Lung microvascular endothelial cell (primary cell): ENCODE measurements at places on chromosomes 5 and 9. TPM values are rescaled to one million over a fixed set of nuclear protein-coding genes. Genes with fewer than 3 reads are reported as not detected.
A peak's percentile ranks its signal among the peaks of the same experiment; 100 is the strongest.

GRCh38 chr5:158611581-158611980 is 488.1 kb downstream of the EBF1 start:
- DNase-seq, result no peak

Gene HAUS6
- 9.7 and 10.5 TPM in 2 replicates for total RNA-seq

GRCh38 chr9:87959916-87960581 is 14.3 kb downstream of the CDK20 start:
- no peak for DNase-seq

- DNase-seq, result no peak
Measured at GRCh38 chr9:124122321-124122720, 110.8 kb downstream of the LHX2 start.

DNA sequence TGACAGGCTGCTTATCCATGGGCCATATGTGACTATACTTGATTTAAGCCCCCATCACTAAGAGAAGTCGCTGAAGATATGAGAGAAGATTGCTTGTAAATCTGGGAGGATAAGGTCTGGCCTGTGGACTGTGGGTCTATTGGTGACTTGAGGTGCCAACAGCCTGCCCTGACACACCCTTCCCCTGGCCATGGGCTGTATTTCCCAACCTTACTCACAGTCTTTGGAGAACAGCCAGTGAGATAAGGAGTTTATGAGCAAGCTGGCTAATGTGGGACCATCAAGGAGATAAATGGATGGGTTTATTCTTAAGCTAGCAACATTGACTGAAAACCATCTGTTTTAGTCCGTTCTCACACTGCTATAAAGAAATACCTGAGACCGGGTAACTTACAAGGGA is 231.3 kb downstream of the ZSWIM6 start:
- no peak for DNase-seq

GRCh38 chr9:89795538-89796195 is 190.9 kb downstream of the GADD45G start:
- DNase-seq, result no peak

DNA sequence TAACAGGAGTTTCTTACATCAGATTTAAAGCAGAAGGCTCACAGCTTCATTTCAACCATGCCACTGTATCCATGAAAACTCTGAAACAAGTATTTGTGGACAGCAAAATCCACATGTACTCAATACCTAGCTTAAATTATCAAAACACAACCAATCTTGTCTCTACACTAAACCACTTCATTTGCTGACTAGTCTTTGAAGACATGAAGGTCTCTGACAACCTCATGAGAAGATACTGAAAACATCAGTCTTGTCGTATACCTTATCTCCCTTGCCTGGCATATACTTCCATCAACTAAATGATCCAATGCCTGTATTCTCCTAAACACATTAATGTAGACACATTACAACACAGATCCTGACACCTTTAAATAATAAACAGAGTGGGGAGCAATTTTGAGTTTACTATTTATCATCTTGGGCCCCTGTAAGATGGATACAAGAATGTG is 2.9 kb downstream of the RPS23 start:
- no peak for DNase-seq

GRCh38 chr9:134267305-134267880 is 58.9 kb upstream of the RXRA start:
- peak; percentile 14 for DNase-seq

DNA sequence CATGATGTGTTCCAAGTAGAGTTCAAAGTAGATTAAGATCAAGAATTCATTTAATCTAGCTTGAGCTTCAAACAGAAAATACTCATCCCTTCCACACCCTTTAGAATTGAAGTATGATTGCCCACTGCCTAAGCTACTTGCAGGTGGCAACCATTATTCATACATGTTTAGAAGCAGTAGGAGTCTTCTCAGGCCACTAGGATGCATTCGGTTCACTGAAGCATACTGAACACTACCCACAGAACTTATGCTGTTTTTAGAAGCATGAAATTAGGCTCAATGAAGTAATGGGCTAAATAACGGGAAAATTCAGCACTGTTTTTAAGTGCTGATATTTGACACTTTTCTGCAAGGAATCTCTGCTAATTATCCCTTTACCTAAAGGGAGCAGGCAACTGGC is 263.4 kb downstream of the DEPDC1B start:
- no peak for DNase-seq

DNA sequence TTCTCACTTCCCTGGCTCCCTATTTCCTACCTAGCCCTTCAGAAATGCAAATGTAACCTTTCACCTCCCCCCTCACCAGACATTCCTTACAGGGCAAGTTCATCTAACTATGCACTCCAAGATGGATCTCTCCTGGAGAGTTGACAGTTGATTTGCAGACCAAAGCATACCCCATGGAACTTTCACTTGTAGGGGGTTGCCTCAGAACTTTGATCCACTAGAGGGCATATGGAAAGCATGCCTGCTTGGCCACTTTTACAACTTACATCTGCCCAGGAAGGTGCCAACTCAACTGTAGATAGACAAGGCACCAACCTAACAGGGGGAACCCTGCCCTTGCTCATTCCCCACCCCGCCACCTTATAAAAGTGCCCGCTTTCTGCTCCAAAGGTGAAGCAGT is 187.8 kb downstream of the NXNL2 start:
- peak; percentile 64 for DNase-seq

GRCh38 chr5:54476682-54477081 is 21.2 kb downstream of the HSPB3 start:
- DNase-seq, result no peak

GRCh38 chr9:77464661-77465060 is 183.5 kb downstream of the GNA14 start:
- DNase-seq, result no peak

Gene MCIDAS
- total RNA-seq, result not detected in 2 replicates

DNA sequence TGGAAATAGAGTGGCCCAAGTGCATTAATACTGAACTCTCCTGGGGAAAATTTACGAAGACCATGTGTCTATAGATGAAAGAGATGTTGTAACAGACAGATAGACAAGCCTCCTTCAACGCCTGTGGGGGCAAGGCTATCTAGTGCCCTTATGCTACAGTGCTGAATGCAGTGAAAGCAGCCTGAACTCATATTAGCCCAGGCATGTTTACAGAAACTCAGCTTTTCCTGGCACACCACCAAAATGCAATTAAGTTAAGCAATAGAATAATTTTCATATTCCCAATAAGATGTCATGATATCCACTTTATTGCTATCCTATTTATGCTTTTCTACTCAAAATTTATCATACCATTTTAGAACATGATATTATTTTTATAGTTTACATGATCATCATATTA is 277.0 kb downstream of the DIRAS2 start:
- no peak for DNase-seq

Gene IFNA13
- not detected in 2 replicates for total RNA-seq

Gene PCDHA4
- under 0.01 TPM in 2 replicates for total RNA-seq

DNA sequence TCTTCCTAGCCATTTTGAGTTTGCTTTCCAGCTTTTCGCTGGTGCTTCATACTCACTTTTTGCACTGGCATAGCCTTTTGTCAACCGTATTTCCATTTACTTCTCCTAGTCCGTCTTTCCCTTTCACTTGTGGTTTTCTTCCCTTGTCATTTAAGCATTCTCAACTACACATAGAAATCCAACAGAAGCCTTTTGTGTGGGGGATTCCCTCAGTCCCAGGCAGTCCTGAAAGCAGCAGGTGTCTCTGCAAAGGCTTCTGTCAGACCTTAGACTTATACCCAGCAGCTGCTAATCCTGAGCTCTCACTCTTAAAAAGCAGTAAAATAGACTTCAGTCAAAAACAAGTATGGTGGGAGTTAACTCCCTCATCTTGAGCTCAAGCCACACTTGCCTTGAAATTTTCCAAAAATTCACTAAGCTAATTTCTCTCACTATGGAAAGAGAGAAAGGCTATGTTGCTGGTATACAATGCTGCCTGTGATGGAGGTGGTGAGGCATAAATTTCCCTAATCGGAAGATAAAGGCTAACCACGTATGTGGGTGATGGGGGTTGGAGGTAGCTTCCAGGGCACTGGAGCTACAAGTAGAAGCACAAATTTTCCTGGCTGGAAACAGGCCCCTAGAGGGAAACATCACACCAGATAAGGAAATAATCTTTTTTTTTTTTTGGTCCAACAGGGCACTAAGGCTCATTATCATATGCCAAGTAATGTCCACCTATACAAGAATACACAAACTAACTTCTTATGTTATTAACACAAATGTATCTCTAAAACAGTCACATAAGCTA is 34.8 kb upstream of the IFNK start:
- no peak for DNase-seq

Gene MPDZ
- 55.8 and 112 TPM in 2 replicates for total RNA-seq

DNA sequence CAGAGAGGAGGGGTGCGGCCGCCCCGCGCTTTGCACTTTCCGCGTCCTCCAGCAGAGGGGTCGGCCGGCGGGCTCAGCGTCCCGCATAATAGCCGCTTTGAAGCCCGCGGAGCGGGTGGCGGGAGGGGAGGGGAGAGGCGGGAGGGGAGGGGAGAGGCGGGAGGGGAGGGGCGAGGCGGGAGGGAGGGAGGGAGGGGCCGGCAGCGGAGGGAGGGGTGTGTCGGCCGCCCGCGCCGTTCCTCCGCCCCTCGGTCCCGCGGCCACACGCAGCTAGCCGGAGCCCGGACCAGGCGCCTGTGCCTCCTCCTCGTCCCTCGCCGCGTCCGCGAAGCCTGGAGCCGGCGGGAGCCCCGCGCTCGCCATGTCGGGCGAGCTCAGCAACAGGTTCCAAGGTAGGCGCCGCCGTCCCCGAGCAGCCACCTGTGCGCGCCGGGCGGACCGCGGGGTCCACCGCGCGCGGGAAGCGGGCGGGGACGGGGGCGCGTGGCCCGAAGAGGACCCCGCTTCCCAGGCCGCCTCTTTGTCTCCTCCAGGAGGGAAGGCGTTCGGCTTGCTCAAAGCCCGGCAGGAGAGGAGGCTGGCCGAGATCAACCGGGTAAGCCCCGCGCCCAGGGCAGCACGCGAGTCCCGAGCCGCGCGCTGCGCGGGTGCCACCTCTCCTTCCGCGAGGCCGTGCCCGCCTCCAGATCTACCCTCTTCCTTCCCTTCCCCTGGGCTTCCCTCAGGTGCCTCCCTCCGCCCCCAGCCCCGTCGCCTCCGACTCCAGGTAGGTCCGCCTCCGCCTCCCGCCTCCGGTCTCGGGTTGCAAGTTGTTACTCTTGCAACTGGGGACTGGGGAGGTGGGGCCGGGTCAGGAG is at the start of gene AIF1L:
Gene AIF1L, plus strand, starts transcription at position 263 of the 857 bp plus-strand sequence. Its CDS starts 99 bp downstream, at position 362.
- DNase-seq, result peak; percentile 23

GRCh38 chr5:106600803-106601202 is 1069.9 kb downstream of the EFNA5 start:
- no peak for DNase-seq

- no peak for DNase-seq
Measured at GRCh38 chr5:180599981-180600553, 8.8 kb upstream of the SCGB3A1 start.

GRCh38 chr5:55226934-55227663 is at the start of gene MCIDAS:
TSS of gene MCIDAS (minus strand) at chr5:55227315. CDS start at chr5:55227138, 177 bp downstream.
- peak; percentile 49 for DNase-seq

Gene PCDHGB6
- total RNA-seq, result 1.3 and 2.4 TPM in 2 replicates

DNA sequence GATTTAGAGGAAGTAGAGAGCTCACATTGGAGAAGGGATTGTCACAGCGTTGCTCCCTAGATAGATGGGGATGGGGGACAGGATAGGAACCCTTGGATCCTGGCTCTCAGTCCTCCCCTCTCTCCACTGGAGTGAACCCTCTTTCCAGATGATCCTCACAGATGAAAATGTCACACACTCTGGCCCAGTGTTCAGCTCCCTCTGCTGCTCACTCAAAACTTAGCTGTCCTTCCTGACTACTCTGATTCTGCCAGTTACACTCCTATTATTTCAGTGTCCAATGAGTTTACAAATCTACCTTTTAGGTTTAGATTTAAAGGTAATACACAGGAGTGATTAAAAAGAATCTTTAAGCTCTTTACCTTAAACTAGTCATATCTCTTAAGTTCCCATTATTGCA is 5.8 kb upstream of the SPINK7 start:
- DNase-seq, result no peak

- no peak for DNase-seq
Measured at GRCh38 chr9:130167927-130168326, 4.3 kb upstream of the NCS1 start.

Gene CORO2A
- 0.20 and 0.22 TPM in 2 replicates for total RNA-seq

DNA sequence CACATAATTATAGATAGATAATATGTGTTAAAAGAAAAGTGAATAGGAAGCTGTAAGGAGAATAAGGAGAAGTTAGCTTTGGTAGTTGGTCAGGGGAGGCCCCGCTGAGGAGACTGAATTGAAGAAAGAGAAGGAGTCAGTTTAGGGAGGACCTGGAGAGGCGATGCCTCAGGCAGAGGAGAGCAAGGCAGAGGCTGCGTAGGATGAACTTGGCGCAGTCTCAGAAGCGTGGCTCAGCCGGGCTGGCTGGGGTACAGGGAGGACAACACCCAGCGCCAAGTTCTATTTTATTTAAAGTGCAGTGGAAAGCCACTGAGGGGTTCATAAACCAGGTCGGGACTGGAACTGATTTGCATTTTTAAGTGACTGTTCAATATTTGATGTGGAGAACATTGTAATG is 68.5 kb downstream of the PTCD2 start:
- DNase-seq, result no peak

- DNase-seq, result no peak
Measured at GRCh38 chr5:6837095-6837494, 123.9 kb downstream of the TENT4A start.

- peak; percentile 85 for DNase-seq
Measured at GRCh38 chr5:71699233-71699632, 19.8 kb upstream of the CARTPT start.

- DNase-seq, result no peak
Measured at GRCh38 chr5:135055396-135055795, 21.4 kb upstream of the PITX1 start.

DNA sequence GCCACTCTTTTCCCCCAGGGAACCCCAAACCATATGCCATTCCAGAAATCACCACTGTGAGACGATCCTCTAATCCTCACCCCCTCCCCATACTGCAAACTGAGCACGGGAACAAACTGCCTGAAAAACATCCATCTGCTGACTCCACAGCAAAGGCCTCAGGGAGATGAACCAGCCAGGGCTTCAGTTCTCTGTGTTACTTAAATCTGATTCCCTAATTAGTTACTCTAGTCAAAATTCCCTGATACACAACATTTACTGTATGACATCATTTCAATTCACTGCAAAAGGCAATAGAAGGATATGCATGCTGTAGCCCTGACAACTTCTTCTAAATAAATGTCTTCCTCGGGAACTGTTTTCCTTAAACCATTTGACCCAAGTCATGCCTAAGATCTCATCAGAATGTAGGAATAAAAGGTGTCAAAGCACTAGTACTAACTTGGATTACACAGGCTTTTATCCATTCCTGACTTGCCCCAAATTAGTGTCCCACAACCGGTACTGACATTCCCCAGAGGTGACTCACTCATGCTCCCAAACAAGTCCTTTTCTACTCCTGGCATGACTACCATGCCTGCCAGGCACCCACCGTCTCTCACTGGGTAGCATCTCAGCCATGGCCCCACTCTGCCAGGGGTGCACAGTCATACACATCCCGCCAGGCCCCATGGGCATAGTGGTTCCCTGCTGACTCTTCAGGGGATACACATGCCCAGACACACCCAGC is 35.0 kb downstream of the MTX3 start:
- DNase-seq, result no peak

DNA sequence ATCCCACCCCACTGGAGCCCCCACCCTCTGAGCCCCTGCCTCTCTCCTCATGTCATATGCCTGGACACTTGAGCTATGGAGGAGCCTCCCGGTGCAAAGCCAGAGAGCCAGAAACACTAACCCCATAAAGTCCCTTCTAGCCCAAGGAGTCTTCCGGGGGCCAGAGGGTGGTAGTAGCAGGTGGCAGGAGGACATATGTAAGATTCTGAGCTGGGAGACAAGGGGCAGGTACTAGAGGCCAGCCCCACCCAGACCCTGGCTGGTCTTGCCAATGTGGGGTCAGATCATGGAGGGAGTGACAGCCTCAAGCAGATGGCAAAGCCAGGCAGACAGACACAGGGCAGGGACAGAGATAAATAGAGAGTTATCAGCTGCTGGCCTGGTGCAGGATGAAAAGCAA is 63.4 kb downstream of the PSD2 start:
- DNase-seq, result no peak
